ENCODE measurements at places on chromosomes 3 and 15.

DNA sequence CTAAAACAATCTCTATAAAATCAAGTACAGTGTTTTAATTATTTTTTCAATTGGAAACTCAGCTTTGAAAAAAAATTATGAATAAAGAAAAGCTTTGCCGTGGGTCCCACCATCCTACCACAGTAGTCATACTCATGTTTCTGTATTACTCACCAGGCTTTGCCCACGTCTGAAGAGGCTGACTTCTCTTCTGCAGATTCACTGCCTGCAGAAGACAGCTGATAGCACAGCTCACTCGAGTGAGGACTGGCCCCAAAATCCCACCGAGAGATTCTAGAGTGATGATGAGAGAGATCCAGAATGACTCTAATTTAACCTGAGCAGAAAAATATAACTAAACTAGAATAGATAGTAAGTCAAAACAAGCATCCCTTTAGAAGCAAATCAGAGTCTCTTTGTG, 11.9 kb downstream of the C2CD4B start:
- no peak for DNase-seq

DNA sequence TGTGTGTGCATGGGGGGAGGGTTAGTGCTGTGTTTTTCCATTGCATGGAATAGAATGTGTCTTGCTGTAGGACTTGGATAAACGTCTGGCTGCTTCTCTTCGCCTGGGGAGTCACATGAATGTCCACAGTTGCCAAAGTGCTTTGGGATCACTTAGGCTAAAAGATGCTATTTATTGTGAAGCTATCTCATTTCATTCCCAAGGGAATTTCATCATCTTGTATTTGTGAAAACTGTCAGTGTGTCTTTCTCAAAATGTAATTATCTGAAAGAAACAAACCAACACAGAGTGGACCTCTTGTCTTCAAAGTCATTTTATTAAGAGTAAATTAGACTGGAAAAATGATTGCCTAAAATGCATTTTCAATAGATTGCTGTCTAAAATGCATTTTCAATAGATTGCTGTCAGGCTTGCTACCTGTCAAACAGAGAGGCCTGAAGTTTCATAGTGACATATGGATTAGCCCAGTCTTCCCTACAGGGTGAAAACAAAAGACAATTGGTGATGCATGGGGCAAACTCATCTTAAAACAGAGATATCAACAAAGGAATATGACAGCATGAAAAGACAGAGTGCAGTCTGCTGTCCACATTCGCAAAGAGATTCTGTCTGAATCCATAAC, 117.1 kb upstream of the GOLIM4 start:
- peak; percentile 31 for DNase-seq

DNA sequence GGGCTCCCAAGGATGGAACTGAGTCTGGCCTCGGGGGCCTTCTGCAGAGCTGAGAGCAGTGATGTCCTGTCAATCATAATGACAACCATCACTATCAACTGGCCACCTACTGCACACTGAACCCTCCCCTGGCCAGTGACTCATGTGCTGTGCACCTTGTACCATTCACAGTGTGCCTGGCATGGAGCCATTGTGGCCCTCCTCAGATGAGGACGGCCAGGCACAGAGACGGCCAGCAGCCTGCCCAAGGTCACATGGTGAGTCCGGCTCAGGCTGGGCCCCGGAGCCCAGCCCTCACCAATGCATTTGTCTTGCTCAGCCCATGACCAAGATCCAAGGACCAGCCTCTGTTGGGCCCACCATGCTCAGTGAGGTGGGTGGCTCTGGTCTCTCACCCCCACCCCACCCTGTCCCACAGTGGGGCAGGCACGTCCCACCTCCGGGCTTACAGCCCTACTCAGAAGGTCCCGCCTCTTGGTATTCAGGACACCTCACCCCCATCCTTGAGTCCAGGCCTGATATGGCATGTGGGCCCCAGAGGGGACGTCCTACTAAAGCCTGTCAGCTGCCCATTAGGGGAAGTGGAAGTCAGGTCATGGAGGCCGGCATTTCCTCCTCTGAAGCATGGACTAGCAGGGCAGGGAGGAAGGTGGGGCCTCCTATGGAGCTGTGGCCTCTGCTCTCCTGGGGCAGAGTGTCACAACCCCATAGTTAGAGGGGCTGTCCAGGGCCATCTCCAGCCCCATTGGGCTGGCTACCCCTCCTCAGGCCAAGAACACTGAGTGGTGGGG, 35.9 kb upstream of the TMEM115 start:
- no peak for DNase-seq

DNA sequence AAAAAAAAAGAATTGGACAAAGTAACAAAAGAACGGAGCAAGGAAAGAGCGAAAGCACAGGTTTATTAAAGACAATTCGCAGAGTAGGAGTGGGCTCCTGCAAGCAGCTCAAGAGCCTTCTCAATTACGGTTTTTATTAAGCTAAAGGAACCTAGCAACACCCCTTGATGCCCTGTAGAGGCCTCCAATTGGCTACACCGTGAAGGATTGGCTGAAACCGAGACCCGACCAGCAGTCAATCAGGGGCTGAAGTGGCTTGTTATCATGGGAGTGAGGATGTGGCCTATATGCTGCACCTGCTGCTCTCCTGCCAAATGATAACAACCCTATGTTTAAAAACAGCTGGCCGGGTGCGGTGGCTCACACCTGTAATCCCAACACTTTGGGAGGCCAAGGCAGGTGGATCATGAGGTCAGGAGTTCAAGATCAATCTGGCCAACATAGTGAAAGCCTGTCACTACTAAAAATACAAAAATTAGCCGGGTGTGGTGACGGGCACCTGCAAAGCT, 20.4 kb upstream of the AP3B2 start:
- no peak for DNase-seq

GRCh38 chr3:117103675-117104074, 394.1 kb downstream of the TUSC7 start:
- no peak for DNase-seq

DNA sequence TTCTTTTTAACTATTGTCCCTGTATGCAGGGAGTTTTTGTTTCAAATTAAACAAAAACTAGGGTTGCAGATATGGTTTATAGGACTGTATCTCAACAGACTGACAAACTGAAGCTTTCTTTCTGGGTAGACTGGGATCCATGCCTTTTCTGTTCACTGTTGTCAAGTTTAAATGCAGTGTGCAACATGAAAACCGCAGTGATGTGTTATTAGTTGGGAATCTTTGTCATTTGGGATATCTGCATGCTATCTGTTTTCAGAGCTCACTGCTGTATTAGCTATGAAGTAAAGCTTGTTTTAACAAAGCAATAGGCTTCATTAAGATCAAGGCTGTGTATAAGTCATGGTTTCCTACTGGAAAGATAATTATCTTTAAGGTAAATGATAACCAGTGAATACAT, 21.4 kb upstream of the MCF2L2 start:
- DNase-seq, result no peak
